Activated naive CD8-positive, alpha-beta T cell treated with anti-CD3 and anti-CD28 coated beads, Interleukin-2, amount 10 ng/mL, durations not matched to agents 7 days and 5 days (primary cell): ENCODE measurements at places on chromosomes 1 and 21. TPM values are rescaled to one million over a fixed set of nuclear protein-coding genes. Genes with fewer than 3 reads are reported as not detected.

SH2D1B gene
- total RNA-seq = not detected

SLC16A4 gene
- 0.33 TPM for total RNA-seq

DNA sequence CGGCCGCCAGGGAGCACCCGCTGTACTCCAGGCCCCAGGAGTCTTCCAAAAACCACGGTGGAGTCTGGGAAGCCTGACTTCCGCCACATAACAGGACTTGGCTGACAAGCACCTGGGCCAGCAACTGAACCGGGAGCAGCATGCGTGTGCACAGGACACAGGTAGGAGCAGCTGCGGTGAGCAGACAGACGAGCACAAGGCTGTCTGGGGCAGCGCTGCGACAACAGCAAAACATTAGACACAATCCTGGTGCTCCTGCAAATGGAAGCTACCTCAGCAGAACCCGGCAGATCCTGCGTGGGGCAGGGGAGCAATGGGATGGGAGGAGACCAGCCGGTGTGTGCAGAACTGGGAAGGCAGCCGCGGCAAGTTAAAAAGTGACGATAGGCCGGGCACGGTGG is 80.4 kb downstream of the NPHP4 start:
- no peak overlapping the region for H3K4me3 ChIP-seq
- no peaks in the 10 kb centered on the region for H3K36me3 ChIP-seq
- DNase-seq = no peak
- H3K27ac ChIP-seq = no peak overlapping the region

DNA sequence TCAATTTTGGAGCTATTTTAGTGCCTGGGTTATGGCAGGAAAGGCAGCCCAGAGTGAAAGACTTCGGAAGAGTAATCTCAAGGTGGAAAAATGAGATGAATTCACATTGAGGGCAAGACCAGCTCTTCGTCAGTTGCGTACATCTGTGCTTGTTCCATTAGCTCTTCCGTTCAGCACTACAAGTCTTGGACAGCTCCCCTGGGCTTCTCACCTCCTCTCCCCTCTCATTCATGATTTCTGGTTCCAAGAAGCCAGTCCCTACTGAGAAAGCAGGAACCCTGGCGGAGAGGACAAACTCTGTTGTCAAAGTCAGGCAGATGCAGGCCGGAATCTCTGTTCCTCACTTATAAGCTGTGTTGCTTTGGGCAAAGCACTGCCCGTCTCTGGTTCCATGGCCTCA is 76.5 kb downstream of the ACTL8 start:
- no peaks in the 10 kb centered on the region for H3K4me1 ChIP-seq
- peaks cover 2% of the 10 kb centered on the region for H3K27me3 ChIP-seq
- H3K36me3 ChIP-seq = no peaks in the 10 kb centered on the region
- DNase-seq = no peak

GRCh38 chr1:154414606-154415005 is 9.5 kb downstream of the IL6R start:
- H3K4me1 ChIP-seq = peaks cover 16% of the 10 kb centered on the region
- DNase-seq = no peak
- H3K4me3 ChIP-seq = no peak overlapping the region
- H3K36me3 ChIP-seq = no peaks in the 10 kb centered on the region

DNA sequence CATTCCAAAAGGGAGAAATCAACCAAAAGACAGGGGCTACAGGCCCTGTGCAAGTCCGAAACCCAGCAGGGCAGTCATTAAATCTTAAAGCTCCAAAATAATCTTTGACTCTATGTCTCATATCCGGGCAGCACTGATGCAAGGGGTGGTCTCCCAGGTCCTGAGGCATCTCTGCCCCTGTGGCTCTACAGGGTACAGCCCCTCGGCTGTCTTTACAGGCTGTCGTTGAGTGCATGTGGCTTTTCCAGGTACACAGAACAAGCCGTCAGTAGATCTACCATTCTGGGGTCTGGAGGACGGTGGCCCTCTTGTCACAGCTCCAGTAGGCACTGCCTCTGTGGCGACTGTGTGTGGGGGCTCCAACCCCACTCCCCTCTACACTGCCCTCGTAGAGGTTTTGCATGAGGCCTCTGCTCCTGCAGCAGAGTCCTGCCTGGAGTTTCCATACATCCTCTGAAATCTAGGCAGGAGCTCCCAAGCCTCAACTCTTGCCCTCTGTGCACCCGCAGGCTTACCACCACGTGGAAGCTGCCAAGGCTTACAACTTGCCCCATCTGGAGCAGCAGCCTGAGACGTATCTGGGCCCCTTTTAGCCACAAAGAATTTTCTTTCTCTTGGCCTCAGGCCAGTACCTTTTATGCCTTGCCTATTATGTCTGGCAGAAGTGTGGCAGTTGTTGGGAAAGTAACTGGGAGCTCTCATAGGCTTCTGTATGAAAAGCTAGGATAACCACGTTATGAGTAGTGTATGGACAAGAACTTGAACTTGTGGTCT is 52.5 kb downstream of the POU2F1 start:
- peaks cover 7% of the 10 kb centered on the region for H3K36me3 ChIP-seq
- H3K4me3 ChIP-seq = no peak overlapping the region
- DNase-seq = no peak
- no peaks in the 10 kb centered on the region for H3K27me3 ChIP-seq
- H3K27ac ChIP-seq = no peak overlapping the region

- peak overlapping the region; percentile 37 for H3K4me3 ChIP-seq
- H3K36me3 ChIP-seq = peaks cover 23% of the 10 kb centered on the region
- H3K27me3 ChIP-seq = no peaks in the 10 kb centered on the region
- peak overlapping the region; percentile 80 for H3K27ac ChIP-seq
These were observed 116.1 kb downstream of the MRPS6 start for GRCh38 chr21:34189506-34189905.

DNA sequence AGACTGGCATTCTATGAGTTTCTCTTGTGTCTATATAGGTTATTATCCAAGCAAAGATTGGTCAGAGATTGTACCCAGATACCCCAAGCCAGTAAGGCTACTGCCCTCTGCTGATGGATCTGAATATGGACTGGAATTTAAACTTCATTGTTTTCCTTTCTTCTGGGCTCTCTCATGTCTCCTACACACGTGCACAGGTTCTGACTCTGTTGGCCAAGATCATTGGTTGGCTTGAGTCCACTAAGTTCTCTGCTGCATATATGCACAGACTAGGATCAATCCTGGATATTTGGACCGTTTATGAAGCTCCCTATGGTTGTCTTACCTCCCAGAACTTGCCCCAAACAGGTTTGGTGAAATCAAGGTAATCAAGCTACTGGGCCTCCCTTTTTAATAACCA is 69.7 kb downstream of the CC2D1B start:
- no peaks in the 10 kb centered on the region for H3K27me3 ChIP-seq
- no peak overlapping the region for H3K4me3 ChIP-seq
- no peaks in the 10 kb centered on the region for H3K36me3 ChIP-seq
- no peak for DNase-seq
- no peak overlapping the region for H3K27ac ChIP-seq

DNA sequence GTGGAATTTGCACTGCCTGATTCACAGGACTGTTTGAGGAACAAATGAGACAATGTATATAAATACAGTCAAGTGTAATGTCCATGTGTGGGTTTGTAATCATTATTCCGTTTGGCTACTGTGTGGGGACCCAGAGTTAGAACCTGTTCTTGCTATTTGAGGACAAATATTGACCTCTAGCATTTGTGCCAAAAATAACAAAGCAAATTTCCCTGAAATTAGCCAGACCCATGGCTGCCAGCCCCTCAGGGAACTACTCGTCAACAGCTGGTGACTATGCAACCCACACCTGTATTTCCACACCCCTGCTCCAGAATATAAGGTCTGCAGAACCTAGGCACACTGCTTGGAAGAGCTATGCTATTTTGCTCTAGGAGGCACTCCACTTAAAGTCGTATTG is 70.7 kb downstream of the KCNJ6 start:
- no peak overlapping the region for H3K4me3 ChIP-seq
- no peaks in the 10 kb centered on the region for H3K36me3 ChIP-seq
- H3K27me3 ChIP-seq = no peaks in the 10 kb centered on the region
- no peaks in the 10 kb centered on the region for H3K4me1 ChIP-seq
- DNase-seq = no peak

GRCh38 chr1:178050084-178050483 is 43.8 kb upstream of the RASAL2 start:
- no peak overlapping the region for H3K27ac ChIP-seq
- H3K4me1 ChIP-seq = no peaks in the 10 kb centered on the region
- H3K4me3 ChIP-seq = no peak overlapping the region
- H3K36me3 ChIP-seq = no peaks in the 10 kb centered on the region
- no peaks in the 10 kb centered on the region for H3K27me3 ChIP-seq

SPATA46 gene
- total RNA-seq = not detected

ACTL8 gene
- not detected for total RNA-seq

GRCh38 chr1:240352769-240353168 is 259.2 kb downstream of the GREM2 start:
- no peaks in the 10 kb centered on the region for H3K36me3 ChIP-seq
- DNase-seq = no peak
- no peaks in the 10 kb centered on the region for H3K27me3 ChIP-seq

NBPF20 gene
- total RNA-seq = 1.4 TPM

- H3K4me3 ChIP-seq = no peak overlapping the region
- H3K27me3 ChIP-seq = no peaks in the 10 kb centered on the region
- H3K36me3 ChIP-seq = peaks cover 2% of the 10 kb centered on the region
- H3K27ac ChIP-seq = no peak overlapping the region
- no peak for DNase-seq
- peaks cover 32% of the 10 kb centered on the region for H3K4me1 ChIP-seq
These were observed 2.8 kb upstream of the S100B start for GRCh38 chr21:46607636-46608035.

GNG12 gene
- not detected for total RNA-seq

INSRR gene
- total RNA-seq = 0.48 TPM

DNA sequence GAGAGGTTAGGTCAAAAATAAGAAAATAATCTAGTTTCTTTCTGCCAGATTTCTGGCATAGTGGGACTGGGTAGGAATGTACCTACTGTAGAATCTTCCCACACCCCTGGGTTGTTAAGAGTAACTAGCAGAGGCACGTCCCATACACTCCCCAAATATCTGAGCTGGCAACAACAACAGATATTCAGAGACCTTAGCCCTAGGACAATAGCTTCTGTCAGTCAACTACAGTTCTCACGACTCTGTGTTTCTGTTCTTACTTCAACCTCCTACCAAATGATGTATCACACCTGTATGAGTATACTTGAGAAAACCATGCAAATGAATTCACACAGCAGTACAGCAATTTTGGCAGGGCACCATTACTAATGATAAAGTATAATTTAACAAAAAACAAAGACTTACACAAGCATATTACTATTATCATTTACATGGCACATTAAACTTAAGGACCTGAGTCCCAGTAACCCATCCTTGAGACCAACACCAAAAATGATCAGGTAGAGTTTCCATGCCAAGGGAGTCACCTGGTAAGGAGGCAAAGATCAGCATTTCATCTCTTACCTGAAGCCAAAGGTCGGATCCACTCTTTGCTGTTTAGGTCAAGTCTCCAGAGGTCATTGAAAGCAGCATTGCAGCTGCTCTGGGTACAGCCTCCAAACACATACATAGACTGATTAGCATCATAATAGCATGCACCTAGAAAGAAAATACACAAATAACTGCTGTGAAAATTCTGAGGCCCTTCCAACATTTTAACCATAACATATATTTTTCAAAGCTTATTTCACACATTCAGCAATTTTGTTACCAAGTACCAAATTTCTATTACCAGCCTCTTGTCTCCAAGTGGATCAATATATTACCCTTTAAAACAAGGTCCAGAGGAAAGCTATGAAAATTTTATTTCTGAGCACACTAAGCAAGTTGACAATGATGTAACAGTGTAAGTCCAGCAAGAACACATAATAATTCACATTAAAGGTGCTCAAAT is 57.5 kb upstream of the CPLANE2 start:
- H3K27me3 ChIP-seq = no peaks in the 10 kb centered on the region
- H3K4me3 ChIP-seq = no peak overlapping the region
- H3K4me1 ChIP-seq = peaks cover 2% of the 10 kb centered on the region
- peaks cover 38% of the 10 kb centered on the region for H3K36me3 ChIP-seq
- no peak for DNase-seq

- peak; percentile 80 for DNase-seq
- peaks cover 19% of the 10 kb centered on the region for H3K27me3 ChIP-seq
- H3K27ac ChIP-seq = peak within 1 kb of the TSS; percentile 66
- H3K4me3 ChIP-seq = peak within 1 kb of the TSS; percentile 90
These were observed at the start of gene PAQR7 for GRCh38 chr1:25875154-25875855. Gene PAQR7, minus strand, starts transcription at chr1:25875708. Its CDS starts 11,869 bp downstream, at chr1:25863839.

- no peak overlapping the region for H3K27ac ChIP-seq
- no peak for DNase-seq
- no peak overlapping the region for H3K4me3 ChIP-seq
- H3K4me1 ChIP-seq = peaks cover 12% of the 10 kb centered on the region
- peaks cover 4% of the 10 kb centered on the region for H3K36me3 ChIP-seq
These were observed 22.4 kb upstream of the SAMD11 start for GRCh38 chr1:901108-901859.

DNA sequence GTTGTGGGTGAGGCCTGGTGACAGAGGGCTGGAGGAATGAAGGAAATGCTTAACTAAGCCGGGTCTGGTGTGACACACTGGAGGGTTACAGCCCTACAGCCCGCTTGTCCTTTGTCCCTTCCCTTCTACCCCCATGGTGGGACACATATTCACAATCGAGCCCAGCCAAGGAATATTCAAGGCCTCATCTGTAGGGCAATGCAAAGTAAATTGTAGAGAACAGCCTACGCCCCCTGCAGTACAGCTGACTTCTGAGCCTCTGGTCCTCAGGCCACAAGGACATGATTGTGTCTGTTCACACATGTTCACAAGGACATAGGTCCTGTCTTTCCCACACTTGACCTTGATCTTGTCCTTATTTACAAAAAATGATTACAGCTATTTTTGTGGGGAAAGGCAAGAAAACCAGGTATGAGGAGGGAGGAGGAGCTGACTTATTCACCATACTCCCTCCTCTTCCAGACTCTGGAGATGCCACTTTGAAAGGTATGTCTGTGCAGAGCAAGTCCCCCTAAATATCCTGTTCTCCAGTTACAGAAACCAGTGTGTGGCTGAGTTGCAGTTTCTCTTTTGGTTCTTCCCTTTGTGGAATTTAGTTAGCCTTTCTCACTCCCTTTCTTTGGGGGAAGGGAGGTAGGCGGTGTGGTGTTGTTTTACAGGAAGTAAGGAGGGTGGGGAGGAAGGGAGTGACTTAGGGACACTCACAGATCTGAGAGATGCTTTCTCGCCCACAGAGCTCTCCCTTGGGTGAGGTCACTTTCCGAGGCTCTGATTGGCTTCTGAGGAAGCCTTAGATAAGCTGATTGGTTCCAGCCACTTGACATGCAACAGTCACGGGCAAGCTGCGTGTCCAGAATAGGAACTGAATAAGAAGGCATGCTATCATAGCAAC is 14.6 kb downstream of the POLR3GL start:
- H3K27ac ChIP-seq = no peak overlapping the region
- H3K36me3 ChIP-seq = no peaks in the 10 kb centered on the region
